ENCODE measurements at places on chromosomes 3 and 15. TPM values are rescaled to one million over a fixed set of nuclear protein-coding genes. Genes with fewer than 3 reads are reported as not detected.

GRCh38 chr15:88624971-88625490 is 3.9 kb downstream of the AEN start:
- no peak for DNase-seq

DNA sequence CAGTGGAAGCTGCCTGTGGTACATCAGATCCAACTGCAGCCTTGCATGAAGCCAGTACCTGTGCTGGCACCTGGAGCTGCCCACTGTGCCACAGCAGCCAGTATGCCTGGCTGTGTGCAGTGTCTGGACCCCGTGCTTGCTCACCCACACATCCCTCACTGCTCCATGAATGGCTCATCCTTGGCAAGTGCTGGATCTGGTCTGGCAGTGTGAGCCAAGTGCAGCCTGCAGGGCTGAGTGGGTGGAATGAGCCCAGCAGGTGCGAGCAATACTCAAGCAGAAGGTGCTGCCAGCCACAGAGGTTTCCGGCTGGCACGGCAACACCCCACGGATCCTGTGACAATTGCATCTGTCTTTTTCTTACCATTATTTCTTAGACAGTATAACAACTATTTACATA is 488.2 kb upstream of the ROBO2 start:
- DNase-seq = no peak

DNA sequence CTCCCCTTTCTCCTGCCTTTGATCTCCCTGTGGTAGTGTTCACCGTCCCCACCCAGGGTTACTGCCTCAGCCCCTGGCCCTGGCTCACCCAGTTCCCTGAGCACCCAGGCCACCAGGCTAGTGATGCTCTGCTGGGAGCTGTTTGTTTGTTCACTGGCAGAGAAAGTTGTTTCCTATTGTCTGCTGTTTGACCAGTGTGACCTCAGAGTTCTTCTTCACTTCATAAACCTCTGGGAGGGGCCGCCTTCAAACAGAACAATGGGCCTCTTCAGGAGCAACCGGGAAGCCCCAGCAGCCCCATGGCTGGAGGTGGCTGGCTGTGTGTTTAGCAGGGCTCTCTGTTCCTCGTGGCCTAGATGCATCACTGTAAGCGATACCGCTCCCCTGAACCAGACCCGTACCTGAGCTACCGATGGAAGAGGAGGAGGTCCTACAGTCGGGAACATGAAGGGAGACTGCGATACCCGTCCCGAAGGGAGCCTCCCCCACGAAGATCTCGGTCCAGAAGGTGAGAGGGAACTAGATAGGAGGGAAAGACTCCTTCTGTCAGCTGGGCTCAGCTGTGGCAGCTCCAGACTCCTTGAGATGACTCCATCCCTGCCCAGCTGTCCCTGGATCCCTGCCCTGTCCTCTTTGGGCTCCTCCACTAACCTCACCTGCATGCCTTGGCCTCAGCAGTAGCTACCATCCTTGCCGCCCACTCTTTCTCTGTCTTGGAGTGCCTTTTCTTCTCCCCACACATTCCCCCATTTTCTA is 3.4 kb downstream of the CLK3 start:
- no peak for DNase-seq

GRCh38 chr3:105235785-105236184 is 130.9 kb upstream of the ALCAM start:
- DNase-seq = no peak

DNA sequence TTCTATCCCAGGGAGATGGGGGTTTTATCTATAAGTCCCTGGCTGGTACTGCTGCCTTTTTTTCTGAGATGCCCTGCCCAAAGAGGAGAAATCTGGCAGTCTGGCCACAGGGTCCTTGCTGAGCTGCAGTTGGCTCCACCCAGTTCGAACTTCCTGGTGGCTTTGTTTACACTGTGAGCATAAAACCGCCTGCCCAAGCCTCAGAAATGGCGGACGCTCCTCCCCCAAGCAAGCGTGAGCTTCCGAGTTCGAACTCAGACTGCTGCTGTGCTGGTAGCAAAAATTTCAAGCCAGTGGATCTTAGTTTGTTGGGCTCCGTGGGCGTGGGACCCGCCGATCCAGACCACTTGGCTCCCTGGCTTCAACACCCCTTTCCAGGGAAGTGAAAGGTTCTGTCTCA is 126.8 kb upstream of the SUCLG2 start:
- DNase-seq = no peak

DNA sequence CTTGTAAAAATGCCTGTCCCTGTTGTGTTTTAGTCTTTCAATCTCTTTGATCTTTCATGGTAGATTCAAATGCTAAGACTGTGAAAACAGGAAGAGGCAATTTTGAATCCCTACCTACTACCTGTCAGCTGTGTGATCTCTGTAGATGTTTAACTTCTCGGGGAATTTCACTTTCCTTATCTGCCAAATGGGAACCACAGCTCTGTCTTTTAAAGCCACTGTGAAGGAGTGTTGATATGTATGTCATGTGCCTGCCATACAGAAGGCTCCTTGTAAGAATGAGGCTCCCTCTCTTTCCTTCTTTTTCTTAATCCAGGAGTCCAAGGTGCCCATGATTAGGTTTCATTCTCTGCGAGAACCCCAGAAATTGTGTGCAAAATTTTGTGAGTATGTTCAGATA is 139.6 kb upstream of the ADAMTS9 start:
- DNase-seq = no peak

DNA sequence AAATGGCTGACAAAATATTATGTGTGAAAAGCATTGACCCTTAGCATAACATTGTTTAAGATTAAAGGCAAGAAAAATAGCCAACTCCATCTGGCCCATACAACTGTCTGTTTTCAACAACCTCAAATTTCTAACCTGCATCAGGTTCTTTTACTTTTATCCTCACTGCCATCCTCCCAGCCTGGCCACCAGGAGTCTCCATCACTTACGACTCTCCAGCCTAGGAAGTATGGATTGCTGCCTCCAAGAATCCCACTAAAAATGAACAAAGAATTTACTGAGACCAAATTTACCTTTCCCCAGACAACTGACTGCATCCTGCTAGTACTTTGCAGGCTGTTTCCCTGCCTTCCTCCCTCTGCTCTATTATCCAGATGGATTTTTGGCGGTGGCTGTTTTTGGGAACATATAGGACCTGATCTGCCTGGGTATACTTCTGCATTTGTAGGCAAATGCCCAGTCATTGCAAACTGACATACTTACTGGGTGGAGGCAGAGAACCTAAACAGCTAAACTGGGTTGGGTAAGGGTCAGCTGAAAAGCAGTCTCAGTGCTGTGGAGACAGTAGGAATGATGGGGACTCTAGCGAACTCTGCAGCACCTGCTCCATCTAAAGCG is 144.2 kb downstream of the GHSR start:
- DNase-seq = no peak

DNA sequence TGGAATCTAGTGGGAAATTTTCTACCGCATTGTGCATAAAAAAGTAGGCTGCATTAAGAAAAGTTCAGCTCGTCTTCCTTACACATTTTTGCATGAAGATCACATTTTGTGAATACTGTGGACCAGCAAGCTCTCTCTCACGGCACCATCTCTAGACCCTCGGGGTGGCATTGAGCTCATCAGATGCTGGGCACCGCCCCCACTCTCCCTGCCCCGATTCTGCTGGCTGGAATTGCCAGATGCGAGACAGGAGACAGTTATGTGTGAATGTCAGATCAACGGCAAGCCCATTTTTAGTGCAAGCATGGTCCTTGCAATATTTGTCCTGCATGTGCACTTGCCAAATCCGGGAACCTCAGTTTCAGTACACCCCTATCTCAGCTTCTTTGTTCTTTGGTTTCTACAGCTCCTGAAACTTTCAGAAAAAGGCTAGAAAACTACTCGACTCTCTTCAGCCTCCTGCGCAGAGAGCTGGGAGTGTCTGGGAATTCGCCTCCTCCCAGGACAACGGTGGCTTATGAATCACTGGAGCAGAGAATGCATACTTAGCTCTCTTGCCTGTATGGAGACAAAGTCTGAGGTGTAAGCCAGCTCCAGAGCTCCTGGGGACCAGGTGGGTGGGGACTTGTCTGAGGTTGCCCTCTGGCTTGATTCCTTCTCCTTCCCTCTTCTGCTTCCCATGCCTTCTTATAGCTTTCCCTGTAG is 285.2 kb upstream of the ATP10A start:
- no peak for DNase-seq

- DNase-seq = no peak
These were observed 280.4 kb downstream of the RAP2B start for GRCh38 chr3:153442386-153442785.

DNA sequence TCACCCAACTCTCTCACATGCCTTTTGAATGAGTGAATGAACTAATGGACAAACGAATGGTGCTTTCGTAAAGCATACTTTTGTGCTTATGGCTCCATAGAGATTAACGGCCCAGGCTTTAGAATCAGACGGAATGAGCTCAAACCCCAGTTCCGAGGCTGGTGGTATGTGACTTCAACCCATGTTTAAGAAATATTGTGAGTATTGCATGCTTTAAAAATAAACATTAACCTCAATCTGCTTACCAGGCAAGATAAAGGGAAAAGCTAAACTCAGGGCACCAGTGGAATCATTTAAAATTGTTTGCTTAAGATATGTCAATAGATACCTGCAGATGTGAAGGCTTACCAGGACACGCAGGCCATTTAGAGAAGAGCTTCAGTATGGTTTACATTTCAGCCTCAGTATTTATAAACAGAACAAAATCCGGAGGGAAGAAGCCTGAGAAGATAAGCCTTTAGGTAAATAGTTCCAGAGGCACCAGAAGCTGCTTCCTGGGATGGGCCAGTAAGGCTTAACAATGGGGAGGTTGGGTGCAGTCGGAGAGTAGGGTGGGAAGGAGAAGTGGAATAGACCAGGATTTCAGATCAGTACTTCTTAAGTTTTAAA is 186.4 kb downstream of the ADAMTS9 start:
- no peak for DNase-seq

DNA sequence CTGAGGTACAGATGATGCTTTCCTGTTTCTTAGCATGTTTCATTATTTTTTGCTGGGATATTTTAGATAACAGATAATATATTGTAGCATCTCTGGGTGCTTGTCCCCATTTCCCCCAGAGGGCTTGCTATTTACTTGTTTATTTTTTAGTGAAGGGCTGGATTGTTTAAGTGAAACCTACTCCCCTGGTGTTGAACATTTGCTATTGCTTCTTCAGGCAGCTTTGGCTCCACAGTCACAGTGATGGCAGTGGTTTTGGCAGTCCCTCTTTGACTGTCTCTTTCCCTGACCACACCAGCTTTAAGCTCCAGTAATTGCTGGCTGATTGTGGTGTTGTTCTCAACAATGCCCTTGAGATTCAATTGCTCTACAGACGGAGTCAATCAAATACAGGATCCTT is 128.9 kb downstream of the KLF13 start:
- DNase-seq = peak; percentile 51

GRCh38 chr3:125684199-125684598 is 88.9 kb upstream of the OSBPL11 start:
- DNase-seq = peak; percentile 90

- no peak for DNase-seq
These were observed 83.7 kb upstream of the NEDD4 start for GRCh38 chr15:56077081-56077480.

DNA sequence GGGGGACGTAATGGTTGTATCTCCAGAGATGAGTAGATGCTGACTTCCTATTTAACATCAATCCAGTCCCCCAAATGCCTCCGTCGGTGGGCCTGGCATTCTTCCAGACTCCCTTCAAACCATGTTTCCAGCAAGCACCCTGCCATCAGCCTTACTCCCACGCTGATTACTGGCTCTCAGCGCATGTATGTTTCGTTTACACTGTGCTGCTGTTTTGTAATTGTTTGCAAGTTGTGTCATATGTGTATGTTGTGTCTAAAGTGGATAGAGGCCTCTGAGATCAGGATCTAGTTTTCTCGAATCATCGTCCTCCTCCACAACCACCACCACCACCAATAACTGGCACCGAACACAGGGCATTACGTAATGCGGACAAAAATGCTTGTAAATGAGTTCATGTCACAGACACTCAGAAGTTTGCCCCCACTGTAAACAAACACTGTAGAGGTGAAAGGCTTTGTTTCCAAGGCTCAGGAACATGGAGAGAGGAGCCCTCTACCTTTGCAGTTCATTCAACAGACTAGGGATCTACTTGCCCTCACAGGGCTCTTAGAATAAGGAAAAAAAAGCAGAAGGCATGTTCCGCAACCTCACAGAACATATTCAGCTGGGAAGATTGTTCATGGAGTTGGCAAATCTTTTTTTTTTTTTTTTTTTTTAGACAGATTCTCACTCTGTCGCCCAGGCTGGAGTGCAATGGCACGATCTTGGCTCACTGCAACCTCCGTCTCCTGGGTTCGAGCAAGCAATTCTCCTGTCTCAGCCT is 46.1 kb upstream of the SEMA4B start:
- no peak for DNase-seq

DNA sequence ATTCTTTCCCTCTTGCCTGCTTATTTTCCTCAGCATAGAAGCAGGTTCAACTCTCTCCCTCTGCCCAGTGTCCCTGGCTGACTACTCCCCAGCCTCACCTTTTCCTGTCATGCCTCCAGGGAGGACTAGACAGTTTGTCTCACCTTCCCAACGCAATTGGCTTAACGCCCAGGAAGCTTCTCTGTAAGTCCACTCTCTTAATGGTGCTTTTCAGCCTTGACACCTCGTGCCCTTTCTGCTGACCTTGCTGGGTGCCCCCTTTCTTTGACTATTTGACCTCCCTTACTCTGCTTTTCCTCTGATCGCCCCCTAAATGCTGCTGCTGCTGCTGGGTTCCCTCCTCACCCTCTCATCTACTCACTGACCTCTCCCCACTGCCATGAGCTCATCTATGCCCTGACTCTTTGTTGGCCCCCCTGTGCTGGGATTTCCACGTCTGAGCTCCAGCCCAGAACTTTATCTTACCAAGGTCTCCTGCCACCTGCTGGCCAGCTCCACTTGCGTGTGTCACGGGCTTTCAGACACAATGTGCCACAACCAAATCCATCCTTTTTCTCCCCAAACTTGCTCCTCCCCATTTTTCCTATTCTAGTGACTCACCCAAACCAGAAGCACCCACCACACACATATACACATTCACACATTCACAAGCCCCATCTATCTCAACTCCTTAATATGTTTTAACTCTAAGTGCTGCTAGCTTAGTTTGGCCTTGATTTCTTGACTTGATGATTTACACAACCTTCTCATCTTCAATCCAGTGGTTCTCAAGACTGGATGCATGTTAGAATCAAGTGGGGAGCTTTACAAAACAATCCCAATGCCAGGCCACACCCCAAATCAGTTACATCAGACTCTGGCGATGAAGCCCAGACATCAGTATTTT is 16.6 kb downstream of the EPB42 start:
- peak; percentile 86 for DNase-seq

GRCh38 chr3:185988080-185988815 is 50.4 kb upstream of the TRA2B start:
- DNase-seq = peak; percentile 60

Gene TRPM7
- 36.1 TPM for total RNA-seq

Gene CLDN16
- total RNA-seq = 0.38 TPM

Gene SLC15A2
- total RNA-seq = 2.1 TPM

Gene ARHGEF26
- total RNA-seq = 5.4 TPM

Gene CHRM5
- total RNA-seq = not detected

Gene CACNA1D
- total RNA-seq = 3.1 TPM

Gene MYL3
- total RNA-seq = 1.1 TPM

Gene GASK1A
- total RNA-seq = 4.6 TPM

Gene TSEN2
- 16.6 TPM for total RNA-seq

Gene P3H2
- total RNA-seq = 322 TPM

Gene GRM7
- total RNA-seq = 0.59 TPM

Gene PRKCD
- 26.6 TPM for total RNA-seq

Gene PSMD6
- 106 TPM for total RNA-seq

Gene LRRIQ4
- total RNA-seq = 0.11 TPM
